Activated T-helper 1 cell treated with anti-CD3 and anti-CD28 coated beads, Interleukin-2, amount 50 U/mL, for 16 hours (primary cell): ENCODE measurements at places on chromosomes 3 and 15.

- DNase-seq = no peak
These were observed 3.4 kb downstream of the CIB2 start for GRCh38 chr15:78127882-78128281.

DNA sequence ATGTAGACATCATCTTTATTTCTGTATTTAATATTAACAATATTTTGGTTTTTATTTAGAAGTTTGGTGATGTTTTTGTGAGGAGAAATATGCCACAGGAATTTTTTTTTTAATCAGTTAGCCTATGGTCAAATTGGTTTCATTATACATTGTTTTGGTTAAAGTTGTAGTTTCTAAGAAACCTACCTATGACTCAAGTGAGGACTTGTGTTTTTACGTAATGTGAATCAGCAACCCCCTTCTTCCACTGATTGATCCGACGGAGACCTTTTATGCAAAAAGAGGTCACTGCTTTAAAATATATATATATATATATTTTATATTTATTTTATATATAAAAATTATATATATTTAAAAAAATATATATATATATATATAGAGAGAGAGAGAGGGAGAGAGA is 698.1 kb downstream of the FHIT start:
- no peak for DNase-seq

DNA sequence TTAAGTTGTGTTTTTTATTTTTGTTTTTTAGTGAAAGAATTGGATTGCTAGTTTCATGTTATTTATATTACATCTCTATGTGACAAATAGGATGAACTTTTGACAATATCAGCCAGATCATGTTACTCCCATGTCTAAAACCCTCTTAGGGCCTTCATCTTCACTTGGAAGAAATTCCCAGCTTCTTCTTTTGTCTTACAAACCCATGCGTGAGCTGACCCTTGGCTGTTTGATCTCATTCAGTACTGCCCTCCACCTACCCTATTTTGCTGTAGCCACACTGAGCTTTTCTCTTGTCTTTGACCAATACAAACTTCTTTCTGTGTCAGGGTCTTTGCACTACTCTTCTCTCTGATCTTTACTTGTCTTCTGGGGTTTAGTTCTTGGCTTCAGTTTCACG is 37.0 kb downstream of the RBM6 start:
- DNase-seq = no peak

DNA sequence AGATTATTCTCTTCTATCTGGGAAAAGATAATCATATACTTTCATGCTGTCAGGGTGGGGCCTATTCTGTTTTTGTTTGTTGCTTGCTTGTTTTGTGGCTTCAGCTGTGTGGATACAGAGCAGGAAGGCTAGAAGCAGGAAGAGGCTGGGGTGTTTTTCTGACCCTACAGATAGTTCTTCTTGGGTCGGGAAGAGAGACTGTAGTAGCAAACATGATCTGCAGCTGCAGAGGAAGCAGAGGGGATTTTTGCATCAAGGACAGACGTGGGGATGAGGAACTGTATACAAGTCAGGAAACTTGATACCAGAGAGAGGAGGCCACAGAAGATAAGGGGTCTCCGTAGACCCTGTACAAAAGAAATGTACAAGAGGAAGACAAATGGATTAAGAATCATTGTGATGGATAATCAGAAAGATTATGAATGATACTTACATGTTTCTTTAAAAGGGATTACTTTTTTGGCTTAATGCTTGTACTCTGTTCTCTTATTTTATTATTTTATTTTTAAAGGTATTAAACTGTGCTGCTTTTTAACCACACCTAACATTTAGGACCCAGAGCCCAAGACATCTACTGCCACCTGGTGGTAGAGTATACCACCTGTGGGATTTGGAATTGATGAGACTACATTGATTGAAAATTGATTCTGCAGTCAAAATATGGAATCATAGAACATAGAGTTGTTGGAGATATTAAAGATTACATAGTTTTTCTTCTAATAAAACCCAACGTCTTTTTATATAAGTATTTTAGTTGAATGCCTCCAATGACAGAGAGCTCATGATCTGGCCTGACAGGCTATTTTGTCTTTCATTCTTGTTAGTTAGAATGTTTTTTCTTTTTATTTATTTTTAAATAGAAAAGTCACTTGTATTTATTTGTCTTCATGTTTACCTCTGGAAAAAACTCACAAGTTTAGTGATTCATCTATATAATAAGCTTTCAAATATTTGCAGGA is 87.3 kb upstream of the ROPN1 start:
- no peak for DNase-seq
